ENCODE measurements at places on chromosomes 4 and X. TPM values are rescaled to one million over a fixed set of nuclear protein-coding genes. Genes with fewer than 3 reads are reported as not detected.

- peak; percentile 80 for DNase-seq
Measured at GRCh38 chr4:176635372-176636261, 157.1 kb downstream of the VEGFC start.

DNA sequence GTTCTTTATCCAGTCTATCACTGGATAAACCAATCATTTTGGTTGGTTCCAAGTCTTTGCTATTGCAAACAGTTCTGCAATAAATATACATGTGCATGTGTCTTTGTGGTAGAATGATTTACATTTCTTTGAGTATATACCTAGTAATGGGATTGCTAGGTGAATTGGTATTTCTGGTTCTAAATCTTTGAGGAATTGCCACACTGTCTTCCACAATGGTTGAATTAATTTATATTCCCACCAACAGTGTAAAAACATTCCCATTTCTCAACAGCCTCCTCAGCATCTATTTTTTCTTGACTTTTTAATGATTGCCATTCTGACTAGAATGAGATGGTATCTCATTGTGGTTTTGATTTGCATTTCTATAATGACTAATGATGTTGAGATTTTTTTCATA is 791.7 kb upstream of the AGA start:
- DNase-seq, result no peak

AP1AR gene
- polyA plus RNA-seq, result 16.5 TPM

DNA sequence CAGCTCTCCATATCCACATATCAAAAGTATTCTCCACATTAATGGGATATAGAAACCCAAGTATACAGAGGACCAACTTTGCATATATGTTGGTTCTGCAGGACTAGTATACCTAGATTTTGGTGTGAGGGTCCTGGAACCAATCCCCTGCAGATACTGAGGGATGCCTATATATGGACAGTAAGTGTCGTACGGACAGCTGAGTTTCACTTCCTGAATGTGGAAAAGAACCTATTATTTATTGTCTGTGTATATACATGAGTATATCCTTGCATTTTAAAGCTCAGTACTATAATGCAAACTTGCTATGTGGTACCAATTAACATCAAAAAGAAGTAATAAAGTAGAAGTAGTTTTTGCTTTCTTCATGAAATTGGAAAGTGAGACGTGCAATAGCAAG is 101.9 kb downstream of the FBXW7 start:
- no peak for DNase-seq

DNA sequence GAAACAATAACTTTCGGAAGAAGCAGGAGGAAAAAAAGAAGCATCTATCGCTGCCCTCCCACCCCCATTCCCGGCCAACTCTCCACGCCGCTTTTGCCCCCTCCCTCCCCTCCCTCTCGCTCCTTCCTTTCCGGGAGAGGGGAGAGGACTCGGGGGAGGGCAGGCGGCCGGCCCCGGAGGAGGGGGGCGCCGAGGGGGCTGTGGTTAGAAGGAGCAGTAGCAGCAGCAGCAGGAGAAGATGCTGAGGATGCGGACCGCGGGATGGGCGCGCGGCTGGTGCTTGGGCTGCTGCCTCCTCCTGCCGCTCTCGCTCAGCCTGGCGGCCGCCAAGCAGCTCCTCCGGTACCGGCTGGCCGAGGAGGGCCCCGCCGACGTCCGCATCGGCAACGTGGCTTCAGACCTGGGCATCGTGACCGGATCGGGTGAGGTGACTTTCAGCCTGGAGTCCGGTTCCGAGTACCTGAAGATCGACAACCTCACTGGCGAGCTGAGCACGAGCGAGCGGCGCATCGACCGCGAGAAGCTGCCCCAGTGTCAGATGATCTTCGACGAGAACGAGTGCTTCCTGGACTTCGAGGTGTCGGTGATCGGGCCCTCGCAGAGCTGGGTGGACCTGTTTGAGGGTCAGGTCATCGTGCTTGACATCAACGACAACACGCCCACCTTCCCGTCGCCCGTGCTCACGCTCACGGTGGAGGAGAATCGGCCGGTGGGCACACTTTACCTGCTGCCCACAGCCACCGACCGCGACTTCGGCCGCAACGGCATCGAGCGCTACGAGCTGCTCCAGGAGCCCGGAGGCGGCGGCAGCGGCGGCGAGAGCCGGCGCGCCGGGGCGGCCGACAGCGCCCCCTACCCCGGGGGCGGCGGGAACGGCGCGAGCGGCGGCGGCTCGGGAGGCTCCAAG is 1.3 kb downstream of the PCDH7 start:
- peak; percentile 12 for DNase-seq

GRCh38 chr4:184355857-184356256 is 118.5 kb downstream of the IRF2 start:
- DNase-seq, result no peak

GRCh38 chr4:155001251-155001650 is 207.2 kb upstream of the NPY2R start:
- no peak for DNase-seq

DNA sequence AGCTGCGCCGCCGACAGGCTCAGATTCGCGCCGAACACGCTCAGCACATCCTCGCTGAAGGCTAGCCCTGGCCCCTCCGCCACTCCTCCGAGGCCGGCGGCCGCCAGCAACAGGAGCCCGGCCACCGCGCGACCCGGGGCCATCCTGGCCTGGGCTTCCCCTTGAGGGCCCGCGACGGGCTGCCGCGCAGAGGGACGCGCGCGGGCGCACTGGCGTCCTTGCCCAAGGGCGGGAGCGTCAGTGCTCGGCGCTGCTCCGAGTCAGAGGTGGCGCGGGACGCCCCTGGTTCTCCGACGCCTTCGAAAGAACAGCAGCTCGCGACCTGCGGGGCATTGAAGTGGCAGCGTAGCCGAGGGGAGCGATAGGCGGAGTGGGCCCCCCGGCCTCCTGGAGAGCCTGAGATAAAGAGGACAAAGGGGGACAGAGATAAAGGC is 745 bp downstream of the SLC39A8 start:
- DNase-seq, result peak; percentile 38

- DNase-seq, result peak; percentile 33
Measured at GRCh38 chrX:139831675-139832456, 101.0 kb downstream of the ATP11C start.

NDNF gene
- not detected for polyA plus RNA-seq

DNA sequence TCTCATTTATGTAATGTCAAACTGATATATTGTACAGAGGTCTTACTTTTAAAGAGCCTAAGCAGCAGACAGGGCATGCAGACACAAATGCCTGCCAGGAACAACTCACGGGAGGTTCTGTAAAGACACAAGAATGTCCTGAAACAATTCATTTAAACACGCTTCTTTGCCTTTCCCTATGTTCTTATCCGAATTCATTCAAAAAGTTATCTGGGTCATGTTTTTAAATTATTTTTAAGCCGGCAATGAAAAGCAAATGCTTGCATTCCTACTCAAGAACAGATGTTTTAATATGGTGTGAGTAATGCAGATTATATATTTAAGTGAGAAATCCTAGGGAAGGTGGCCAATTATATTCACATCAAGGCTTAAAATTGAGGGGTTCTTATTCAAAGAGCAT is 192.6 kb downstream of the PDGFC start:
- DNase-seq, result no peak

DNA sequence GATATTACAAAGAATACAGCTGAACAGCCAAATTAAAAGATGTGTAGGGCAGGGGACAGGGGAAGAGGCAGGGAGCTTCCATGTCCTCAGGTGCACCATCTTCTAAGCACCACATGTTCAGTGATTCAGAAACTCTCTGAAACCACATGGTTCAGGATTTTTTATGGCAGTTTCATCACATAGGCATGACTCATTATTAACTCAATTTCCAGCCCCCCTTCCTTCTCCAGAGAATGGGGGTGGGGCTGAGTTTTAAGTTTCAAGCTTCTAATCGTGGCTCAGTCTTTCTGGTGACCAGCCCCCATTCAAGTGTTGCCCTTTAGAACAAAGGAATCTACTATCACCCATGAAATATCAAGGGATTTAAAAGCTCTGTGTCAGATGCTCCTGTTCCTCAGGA is 317.8 kb upstream of the GALNT7 start:
- DNase-seq, result no peak

HMX1 gene
- polyA plus RNA-seq, result not detected

AMMECR1 gene
- polyA plus RNA-seq, result 7.9 TPM

- DNase-seq, result no peak
Measured at GRCh38 chr4:122503214-122503613, 46.7 kb upstream of the IL2 start.

DNA sequence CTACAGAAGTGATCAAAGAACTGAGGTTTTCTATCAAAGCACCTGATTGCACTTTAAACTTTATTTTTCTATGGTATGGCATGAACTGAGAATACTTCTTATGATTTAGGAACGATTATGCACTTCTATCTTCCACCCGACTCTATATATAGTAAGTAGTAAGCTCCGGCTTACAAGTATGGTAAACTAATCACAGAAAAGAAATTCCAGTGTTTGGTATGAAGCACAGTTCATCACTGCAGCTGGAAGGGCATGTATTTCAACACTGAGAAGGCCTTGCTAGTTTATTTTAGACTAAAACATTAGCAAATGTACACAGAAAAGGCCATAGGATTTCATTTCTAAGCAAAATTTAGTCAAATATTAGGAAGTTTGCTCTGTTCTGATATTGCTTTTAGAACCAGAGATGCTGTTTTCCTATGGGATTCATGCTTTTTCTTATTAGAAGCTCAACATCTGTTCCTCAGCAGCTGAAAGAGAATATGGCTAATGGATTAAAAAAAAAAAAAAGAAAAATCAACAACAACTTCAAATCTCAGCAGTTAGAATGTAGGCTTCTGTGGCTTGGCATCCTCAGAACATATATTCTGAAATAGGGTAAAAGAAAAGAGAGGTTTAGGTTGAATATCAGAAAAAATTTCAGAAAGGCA is 273.5 kb downstream of the C4orf33 start:
- no peak for DNase-seq

Data from A549 (cell line).